CD4-positive, alpha-beta T cell treated with Interleukin-4 for 4 hours (primary cell): ENCODE measurements at places on chromosomes 3 and 15.

DNA sequence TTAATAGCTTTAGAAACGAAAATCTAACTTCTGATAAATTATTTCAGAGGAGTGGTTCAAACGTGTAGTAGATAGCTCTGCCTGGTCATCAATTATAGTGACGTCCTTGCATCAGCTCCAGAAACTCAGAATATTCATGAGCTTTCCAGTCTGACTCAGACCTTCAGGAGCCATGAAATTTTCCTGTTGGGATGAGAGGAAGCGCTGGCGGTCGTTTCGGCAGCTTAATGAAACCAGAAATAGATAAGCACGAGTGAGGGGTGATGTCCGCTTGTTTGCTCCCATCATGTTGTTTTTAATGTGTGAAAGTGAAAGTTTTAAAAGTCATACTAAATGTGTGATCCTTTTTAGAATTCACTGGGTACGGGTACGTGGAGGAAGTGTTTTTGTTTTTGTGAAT is 141.1 kb downstream of the PGPEP1L start:
- no peak for DNase-seq

GRCh38 chr15:81308260-81308659 is 15.7 kb downstream of the STARD5 start:
- no peak for DNase-seq

DNA sequence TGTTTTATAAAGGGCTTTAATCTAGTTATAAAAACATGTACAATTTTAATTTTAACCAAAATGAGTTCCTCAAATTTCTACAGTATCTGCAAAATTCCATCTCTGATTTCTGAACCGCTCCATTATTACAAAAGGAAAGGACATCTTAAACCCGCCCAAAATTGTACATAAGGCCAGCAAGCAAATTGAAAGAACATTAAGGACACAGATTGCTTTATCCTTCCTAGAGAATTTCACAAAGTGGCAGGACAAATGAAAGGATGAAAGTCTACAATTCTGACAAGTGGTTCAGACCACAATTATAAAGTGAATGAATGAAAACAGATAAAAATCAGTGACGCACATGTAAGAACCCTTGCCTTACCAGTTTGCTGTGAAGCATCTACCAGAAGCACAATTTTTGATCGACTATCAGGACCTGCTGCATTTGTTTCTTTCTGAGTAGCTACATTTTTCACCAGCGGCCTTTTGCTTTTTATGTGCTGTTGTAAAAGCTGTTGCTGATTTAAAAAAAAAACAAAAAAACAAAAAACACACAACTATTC is 13.6 kb downstream of the SECISBP2L start:
- DNase-seq: no peak

- no peak for DNase-seq
These were observed 276.7 kb upstream of the ARRDC4 start for GRCh38 chr15:97683831-97684230.

GRCh38 chr3:194329583-194329965 is 21.6 kb downstream of the CPN2 start:
- no peak for DNase-seq

GRCh38 chr3:106759731-106760130 is 617.5 kb upstream of the CCDC54 start:
- no peak for DNase-seq

- DNase-seq: peak; percentile 73
These were observed 70.7 kb upstream of the ABHD2 start for GRCh38 chr15:89017370-89018066.
